ENCODE measurements at places on chromosomes 7 and 10.

DNA sequence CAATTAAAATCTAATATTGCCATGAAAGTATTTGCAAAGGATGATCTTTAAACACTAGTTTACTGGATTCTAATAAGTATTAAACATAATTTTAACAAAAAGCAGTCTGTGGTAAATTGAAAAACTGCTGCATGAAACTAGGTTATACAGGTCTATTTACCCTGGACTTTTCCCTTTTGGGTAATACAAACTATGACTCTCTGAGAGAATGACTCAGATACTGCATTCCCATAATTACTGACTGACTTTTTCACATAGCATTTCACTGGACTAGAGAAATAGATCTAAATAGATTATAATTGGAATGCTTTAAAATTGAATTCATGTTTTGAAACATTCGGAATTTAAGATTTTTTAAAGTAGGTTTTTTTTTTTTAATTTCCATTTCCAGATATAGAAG is 395.7 kb downstream of the THSD7A start:
- no peak for DNase-seq

DNA sequence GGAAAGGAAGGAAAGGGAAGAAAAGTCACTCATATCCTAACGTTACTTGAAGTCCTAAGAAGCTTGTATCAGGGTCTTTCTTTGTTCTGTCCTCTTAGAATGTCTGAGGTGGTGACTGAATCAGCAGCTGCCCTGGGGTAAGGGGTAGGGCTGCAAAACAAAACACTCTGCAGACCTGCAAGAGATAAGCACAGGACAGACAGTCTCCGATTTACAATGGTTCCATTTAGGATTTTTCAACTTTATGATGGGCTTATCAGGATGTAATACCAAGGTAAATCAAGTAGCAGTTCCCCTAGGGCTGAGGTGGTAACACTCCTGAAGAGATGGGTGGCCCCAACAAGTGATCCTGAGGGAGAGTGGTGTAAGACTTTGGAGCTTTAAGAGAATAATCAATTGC is 16.5 kb downstream of the KDM7A start:
- no peak for DNase-seq

- DNase-seq = no peak
These were observed 57.1 kb downstream of the LRRTM3 start for GRCh38 chr10:66982792-66983474.

GRCh38 chr10:19577381-19577780 is 238.9 kb upstream of the PLXDC2 start:
- no peak for DNase-seq

DNA sequence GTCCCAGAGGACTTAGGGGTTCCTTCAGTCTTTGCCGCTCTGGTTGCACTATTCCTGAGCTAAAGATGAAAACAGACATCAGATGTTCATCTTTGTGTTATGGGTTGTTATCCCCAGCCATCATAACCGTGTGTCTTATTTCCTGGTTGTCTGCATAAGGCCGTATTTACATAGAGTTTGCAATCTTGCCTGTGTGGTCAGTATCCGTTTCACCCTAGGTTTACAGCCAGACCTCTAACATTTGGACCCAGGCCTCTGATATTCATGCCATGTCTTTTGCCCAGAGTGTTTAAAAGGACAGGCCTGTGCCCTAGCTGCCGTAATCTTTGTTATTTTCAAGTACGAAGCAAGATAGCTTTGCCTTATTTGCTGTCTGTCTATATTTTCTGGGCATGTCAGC is 26.6 kb downstream of the LRRC4 start:
- DNase-seq = no peak

DNA sequence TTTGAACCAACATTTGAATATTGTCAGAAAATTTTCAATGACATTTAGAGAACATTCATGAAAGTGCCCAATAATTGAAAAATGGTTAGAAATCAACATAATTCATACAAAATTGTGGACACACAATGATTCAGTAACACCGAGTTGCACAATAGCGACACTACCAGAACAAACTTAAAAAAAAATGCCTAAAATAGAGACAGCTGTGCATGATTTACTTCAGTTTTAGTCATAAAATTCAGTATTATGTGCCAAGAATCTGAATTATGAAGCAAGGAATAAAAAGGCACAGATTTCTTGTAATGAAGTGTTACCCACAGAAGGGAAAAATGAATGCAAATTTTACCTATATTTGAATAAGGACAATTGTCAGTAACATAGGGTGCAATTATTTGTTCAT is 396.0 kb downstream of the SEMA3D start:
- no peak for DNase-seq

GRCh38 chr7:64881461-64882287 is 21.4 kb upstream of the ZNF273 start:
- DNase-seq = no peak

DNA sequence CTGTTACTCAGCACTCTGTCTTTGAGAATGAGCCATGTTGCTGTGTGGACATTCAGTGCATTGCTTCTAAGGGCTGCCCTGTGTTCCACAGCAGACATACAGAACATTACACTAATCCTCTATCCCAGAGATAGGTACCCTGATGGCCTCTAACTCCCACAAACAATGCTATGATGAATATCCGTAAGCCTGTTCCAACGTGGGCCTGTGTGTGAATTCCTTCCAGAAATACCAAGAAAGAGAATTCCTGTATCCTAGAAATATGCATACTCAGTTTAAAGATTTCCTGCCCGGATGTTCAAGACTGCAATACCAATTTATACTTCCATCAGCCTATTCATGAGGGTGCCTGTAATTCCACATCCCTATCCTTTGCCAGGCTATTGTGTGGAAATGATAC is 21.3 kb upstream of the ST8SIA6 start:
- DNase-seq = no peak

DNA sequence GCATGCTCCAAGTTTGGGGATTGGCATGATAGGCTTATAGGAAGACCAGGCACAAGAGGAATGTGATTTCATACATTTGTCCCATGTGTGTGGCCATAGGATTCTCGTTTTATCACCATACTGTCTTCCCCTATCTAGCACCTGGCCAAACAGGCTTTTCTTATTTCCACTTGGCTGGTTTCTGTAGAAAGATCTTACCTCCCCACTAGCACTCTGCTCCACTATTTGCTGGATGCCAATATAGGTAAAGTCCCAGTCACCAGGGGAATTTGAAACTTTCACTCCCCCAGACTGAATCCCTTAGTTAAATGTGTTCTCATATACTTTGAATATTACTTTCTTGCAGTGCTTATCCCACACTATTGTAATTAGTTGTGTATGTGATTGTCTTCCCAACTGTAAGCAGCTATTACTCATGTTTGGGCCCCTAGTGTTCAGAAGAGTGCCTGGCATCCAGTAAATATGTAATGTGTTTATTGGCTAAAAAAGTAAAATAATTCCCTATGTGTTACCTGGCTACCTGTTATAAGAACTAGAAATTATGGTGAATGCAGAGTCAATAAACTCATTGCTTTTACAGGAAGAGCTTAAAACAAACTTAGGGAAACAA is 109.0 kb downstream of the LRMDA start:
- no peak for DNase-seq

DNA sequence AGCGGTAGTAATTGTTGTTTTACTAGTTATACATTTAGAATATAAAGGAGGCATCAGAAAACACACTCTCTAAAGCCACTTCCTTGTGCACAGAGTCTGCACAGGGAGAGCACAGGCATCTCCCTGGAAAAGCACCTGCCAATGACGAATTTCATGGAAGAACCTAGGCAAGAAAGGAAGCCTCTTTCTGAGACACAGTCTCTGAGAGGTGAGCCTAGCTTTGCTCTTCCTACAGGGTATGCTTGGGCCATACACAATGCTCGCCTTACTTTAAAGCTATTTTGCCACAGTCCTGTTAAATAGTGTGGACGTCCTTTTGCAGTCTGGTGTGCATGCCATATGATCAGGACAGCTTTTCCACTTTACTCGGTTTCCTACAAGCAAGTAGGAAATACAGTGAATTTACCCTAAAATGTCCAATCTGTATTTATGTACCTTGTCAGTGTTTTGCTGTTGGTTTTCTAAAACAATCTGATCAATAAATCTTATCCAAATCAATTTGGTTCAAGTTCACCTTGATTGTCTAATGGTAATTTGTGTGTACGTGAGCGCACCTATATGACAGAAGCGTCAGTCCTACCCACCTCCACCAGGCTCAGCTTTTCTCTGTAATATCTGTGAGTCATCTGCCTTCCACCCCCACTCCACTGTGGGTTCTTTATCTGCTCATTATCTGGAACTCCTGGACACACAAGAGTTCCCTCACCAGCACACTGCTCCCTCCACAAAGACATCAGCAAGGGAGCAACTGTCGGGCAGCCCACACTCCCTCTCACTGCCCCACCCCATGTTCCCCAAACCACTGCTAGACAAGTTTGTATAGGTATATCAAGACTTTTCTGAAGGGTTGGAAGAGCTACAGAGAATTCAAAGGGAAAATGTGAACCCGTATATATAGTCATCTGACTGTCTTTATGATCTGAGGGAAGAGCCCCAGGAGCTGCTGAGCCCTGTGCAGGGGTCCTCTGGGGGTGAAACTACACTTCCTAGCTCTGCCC is 65.2 kb downstream of the KLHDC10 start:
- DNase-seq = no peak

DNA sequence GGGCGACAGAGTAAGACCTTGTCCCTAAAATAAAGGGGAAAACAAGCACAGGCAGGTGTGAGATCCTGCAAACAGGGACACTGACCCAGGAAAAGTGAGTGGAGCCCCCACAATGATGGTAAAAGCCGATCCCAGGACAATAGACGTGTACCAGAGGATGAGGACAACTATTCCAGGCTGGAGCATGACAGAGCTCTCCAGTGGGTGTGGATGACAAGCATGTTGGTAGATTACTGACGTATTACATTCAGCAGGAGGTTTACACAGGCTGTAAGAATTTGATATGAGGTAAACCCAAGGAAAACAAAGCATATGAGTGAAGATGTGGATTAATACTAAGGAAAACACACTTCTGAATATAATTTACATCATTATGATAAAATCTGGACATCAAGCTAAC is 27.8 kb upstream of the SMURF1 start:
- no peak for DNase-seq

DNA sequence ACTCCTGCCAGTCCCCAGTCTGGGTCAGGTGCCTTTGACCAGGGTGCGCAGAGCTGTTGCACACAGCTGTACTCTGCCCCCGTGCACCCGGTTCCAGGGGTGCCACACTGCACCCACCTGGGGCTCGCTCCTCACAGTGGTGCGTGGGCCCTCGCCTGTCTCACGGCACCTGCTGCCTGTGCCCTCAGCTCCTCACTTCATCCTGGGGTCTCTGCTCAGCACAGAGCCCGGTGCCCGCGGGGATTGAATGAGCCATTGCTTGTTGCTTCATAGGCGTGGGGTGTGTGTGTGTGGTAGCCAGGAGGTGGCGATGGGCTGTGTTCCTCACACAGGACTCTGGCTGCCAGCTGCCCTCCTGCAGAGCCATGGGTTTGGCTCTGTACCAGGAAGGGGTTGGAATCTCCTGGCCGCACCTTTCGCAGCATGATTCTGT is 18.5 kb downstream of the EIF3B start:
- no peak for DNase-seq

DNA sequence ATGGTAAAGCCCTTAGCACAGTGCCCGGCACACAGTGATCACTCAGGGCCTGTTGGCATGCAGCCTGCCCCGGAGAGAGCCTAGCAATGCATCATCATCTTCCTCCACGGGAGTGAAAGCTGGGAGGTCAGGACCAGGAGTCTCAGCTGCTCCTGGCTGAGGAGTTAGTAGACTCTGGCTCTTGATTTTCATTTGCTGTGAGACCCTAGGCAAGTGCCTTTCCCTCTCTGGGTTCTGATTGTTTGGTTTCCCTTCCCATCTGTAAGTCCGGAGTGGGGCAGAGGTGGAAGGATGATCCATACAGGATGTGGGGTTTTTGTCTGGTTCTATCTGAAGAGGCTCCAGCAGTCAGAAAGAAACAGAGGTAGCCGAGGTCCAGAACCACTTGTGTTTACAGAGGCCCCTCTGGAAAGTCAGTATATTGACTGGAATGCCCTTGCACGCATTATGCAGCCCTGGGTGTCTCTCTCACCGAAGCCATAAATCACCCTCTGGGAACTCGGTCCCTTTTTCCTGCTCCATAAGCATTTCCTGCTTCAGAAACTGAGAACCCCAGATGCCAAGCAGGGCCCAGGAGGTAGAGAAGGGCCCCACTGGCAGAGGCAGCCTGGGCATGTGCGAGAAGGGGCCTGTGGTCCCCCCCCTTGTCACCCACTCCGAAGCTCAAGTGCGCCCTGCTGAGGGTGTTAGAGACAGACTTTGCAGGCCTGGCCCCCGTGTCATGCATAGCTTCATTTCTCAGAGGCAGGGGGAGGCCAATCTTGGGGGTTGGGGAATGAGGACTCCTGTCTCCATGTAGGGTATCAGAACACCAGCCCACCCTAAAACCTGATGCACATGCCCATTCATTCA is 8.5 kb downstream of the UNC5B start:
- no peak for DNase-seq

DNA sequence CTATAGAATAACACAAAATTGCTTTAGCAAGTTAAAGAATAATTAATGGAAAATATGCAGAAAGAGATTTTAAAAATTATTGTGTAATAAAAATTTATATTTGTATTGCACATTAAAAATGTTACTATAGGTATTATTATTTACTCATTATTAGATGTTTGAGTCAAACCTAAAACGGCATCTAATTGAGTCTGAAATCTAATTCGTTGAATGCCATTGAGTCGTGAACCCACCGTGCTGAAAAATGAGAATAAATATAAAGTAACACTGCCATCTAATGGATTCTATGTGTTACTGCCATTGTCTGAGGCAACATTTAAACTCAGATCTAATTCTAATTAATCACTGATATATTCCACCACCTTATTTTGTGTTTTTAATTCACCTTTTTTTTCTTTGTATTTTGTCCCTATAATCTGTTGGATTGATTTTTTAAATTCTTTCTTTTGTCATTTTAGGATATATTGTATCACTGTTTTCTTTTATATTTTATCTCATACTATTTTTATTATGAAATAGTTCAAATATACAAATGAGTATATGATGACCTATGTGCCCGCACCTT is 62.2 kb downstream of the SAMD9 start:
- peak; percentile 40 for DNase-seq

- no peak for DNase-seq
These were observed 19.5 kb upstream of the EIF5AL1 start for GRCh38 chr10:79492839-79493238.

DNA sequence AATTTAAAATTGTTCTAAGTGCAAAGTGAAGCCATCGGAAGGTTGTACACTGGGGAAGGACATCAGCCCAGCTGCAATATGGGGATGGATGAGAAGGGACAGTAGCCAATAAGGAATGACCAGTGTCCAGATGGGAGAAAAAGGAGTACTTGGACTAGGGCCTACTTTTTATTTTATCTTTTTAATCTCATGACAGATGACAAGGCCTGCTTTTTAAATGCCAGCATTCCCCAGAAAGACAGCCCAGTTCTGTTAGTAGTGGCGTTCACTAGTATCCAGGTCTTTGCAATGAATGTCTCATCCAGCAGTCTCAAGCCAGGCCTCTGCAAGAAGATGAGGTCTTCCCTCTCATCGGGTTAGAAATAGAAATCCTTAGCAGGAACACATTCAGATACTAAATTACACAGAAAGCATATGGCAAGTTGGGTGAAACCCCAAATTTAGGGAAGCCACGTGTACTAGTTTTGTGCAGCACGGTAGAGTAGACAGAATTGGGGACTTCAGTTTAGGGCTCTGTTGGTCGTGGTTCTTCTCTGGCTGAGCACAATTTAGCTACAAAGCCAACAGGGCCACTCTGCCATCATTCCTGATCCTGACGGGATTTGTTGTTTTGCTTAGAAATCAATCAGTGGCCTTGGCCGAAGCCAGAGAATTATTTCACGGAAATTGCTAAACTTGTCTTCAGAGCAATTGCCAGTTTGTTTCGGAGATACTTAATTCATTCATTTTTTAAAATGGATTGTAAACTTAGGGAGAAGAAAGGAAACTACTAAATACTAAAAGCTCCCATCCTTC is 227.8 kb downstream of the ARHGAP21 start:
- no peak for DNase-seq

Data from naive thymus-derived CD4-positive, alpha-beta T cell (primary cell).